ENCODE measurements at places on chromosomes 3 and 15. TPM values are rescaled to one million over a fixed set of nuclear protein-coding genes. Genes with fewer than 3 reads are reported as not detected.
A peak's percentile ranks its signal among the peaks of the same experiment; 100 is the strongest.

CHL1 gene
- 5.0 TPM for total RNA-seq

CCR3 gene
- not detected for total RNA-seq

LRRIQ4 gene
- total RNA-seq: not detected

ADGRG7 gene
- total RNA-seq: not detected

CLSTN2 gene
- total RNA-seq: 17.9 TPM

VPS18 gene
- total RNA-seq: 41.7 TPM

PTPN23 gene
- 20.2 TPM for total RNA-seq

TIMP4 gene
- total RNA-seq: 35.3 TPM

REC114 gene
- not detected for total RNA-seq

SLC15A2 gene
- total RNA-seq: 3.5 TPM

PRSS50 gene
- total RNA-seq: 1.7 TPM

CFAP161 gene
- 0.56 TPM for total RNA-seq

GUCA1C gene
- total RNA-seq: not detected

GOLGA8G gene
- not detected for total RNA-seq

DNA sequence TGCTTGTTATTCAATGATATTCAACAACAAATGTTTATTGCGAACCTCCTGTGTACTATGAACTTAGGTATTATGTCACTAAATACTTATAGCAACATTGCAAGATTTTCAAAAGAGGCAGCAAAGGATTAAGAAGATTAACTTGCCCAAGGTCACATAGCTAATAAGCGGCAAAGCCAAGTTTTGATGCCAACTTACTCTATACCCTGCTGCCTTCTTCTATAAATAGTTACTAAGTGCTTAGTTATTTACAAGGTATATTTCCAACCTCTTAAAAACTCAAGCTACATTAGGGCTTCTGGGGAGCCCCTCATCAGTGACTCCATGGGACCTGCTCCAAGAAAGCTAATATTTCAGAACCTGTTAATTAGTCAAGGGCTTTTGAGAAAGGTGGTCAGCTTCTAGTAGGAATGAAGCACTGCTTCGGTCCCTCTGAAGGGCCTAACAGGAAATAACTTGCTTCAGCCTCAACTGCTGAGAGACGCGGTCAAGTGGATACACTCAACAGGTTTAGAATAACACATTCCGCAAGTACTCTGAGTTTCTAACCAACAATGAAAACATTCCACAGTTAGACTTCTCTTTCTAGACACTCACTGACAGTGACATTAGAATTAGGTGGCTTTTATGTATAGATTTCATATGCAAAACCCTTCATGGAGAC lies 125.5 kb downstream of the DGKG start:
- peak; percentile 77 for DNase-seq

GRCh38 chr3:101533603-101533968 lies 20.6 kb upstream of the SENP7 start:
- no peak for DNase-seq

DNA sequence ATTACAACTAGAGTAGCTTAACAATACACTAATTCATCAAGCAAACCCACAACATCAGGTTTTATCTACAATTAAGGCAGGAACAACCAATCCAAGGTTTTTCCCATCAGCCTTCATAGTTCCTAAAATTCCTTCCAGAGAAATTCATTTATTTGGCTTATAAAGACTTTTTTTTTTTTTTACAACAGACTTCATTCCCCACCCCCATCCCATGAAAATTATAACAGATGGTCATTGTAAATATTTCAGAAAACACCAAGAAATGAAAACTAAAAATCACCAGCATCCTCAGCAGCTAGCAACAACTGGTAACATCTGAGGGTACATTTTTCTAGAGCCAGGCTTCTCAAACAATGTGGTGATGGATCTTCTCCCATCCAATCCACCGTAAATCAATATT lies 11.0 kb downstream of the SH3BP5 start:
- DNase-seq: no peak

- DNase-seq: no peak
Observed at GRCh38 chr15:93566762-93567161, 477.8 kb upstream of the RGMA start.

GRCh38 chr15:50501815-50502214 lies 44.7 kb downstream of the USP50 start:
- no peak for DNase-seq

GRCh38 chr3:141632779-141633374 lies 105.2 kb upstream of the RNF7 start:
- no peak for DNase-seq

GRCh38 chr15:82874961-82875360 lies 65.5 kb downstream of the WHAMM start:
- no peak for DNase-seq

DNA sequence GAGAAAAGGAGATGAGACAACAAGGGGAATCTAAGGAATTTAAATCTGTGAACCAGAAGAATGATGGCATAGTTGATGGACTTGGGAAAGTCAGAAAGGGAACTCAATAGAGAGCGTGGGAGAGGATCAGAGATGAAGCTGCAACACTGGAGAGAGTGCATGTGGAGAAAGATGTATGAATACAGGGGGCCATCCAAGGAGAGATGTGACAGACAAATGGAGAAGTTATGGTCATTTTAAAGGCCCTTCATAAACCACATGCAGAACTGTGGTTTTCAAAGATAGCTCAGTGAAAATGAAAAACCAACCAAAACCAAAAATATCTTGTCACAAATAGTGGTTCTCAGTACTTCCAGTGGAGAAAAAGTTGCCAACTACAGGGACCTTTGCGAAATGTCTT lies 265.2 kb downstream of the SUCLG2 start:
- no peak for DNase-seq

DNA sequence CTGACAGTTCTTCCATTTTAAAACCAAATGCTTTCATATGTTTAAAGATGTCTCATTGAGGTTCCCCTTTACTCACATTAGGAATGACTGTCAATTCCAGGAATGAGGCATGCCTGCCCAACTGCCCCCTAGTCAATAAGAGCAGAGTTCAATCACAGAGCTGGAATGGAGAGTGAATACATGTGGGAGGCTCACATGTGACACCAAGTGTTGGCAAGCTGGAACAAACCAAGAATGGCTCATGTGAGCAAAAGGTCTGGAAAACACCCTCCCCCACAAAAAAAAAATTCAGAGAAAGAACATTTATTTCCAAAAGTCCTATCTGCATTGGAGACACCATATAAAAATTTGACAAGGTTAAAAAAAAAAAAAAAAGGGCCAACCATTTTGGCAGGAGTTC lies 3.7 kb downstream of the PBRM1 start:
- DNase-seq: peak; percentile 47

GRCh38 chr3:124142389-124142970 lies 150.6 kb upstream of the ROPN1 start:
- DNase-seq: no peak

DNA sequence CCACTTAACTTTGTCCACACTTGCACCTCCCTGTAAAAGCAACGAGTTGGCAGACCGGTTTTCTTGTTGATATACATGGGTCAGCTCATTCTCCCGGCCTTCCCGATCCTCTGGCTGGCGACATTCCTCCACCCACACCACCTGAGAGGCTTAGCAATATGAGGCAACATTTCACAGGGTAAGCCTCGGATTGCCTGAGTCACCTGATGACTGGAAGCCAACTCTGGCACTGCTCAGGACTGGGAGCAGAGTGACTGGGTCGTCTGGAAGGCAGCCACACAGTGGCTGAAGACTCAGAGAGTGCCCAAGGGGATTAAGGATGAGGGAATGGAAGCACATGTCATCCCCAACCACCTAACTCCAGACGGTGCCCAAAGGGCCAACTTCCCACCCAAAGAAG lies 9.8 kb downstream of the HOMER2 start:
- DNase-seq: peak; percentile 97

- peak; percentile 3 for DNase-seq
Observed at GRCh38 chr3:188772886-188773285, 398.9 kb upstream of the TPRG1 start.

GRCh38 chr3:122977746-122978466 lies 49.7 kb downstream of the SEMA5B start:
- DNase-seq: peak; percentile 97

GRCh38 chr3:194772241-194773000 lies 86.7 kb downstream of the FAM43A start:
- no peak for DNase-seq

DNA sequence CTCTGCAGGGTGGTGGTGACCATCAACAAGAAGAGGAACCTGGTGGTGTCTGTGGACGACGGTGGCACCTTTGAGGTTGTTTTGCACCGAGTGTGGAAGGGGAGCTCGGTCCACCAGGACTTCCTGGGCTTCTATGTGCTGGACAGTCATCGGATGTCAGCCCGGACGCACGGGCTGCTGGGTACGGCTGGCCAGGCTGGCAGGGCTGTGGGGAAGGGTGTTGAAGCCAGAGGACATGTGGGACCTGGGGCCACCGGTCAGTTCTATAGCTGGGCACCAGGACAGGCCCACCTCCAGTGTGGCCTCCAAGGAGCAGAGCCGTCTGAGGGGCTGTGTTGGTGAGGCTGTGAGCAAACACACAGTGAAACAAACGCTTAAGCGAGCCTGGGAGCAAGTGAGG lies 3.9 kb upstream of the ITIH3 start:
- no peak for DNase-seq

- no peak for DNase-seq
Observed at GRCh38 chr3:18681818-18682345, 256.7 kb upstream of the SATB1 start.

GRCh38 chr15:71683411-71684274 lies 126.7 kb upstream of the NR2E3 start:
- no peak for DNase-seq

DNA sequence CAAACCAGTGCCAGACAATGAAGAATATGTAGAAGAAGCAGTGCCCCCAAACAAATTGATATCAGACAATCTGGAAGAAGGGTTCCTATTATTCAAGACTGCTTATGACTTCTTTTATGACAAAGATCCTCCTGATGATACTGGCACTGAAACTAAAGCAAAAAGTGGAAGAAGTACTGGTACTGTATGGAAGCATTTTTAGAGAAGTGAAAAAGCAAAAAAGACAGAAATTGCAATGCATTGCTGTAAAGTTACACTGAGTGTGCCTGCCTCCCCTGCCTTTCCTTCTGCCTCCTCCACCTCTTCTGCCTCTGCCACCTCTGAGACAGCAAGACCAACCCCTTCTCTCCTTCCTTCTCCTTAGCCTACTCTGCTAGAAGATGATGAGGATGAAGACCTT lies 167.6 kb downstream of the PLCL2 start:
- DNase-seq: no peak

- DNase-seq: no peak
Observed at GRCh38 chr3:151256749-151257148, 21.6 kb downstream of the P2RY14 start.

- no peak for DNase-seq
Observed at GRCh38 chr3:128166971-128167453, 13.7 kb downstream of the EEFSEC start.

DNA sequence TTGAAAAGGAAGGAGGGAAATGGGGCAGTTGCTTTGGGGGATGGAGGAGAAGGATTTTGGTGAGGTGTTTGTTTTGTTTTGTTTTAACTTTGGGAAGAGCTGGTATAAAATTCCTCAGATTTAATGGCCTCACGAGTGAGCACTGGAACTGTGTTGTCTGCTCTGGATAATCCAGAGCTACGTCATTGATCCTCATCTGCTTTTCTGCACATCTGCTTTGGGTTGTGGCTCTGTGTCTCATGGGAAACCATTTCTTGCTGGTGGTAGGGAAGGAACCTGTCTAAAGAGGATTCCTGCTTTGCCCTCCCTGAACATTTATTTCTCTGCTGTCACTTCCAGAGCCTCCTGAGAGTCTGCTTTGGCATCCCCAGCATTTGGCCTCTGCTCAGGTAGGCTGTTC lies 3.1 kb downstream of the SNRK start:
- no peak for DNase-seq

- no peak for DNase-seq
Observed at GRCh38 chr3:112366522-112366921, 33.6 kb downstream of the CD200 start.

DNA sequence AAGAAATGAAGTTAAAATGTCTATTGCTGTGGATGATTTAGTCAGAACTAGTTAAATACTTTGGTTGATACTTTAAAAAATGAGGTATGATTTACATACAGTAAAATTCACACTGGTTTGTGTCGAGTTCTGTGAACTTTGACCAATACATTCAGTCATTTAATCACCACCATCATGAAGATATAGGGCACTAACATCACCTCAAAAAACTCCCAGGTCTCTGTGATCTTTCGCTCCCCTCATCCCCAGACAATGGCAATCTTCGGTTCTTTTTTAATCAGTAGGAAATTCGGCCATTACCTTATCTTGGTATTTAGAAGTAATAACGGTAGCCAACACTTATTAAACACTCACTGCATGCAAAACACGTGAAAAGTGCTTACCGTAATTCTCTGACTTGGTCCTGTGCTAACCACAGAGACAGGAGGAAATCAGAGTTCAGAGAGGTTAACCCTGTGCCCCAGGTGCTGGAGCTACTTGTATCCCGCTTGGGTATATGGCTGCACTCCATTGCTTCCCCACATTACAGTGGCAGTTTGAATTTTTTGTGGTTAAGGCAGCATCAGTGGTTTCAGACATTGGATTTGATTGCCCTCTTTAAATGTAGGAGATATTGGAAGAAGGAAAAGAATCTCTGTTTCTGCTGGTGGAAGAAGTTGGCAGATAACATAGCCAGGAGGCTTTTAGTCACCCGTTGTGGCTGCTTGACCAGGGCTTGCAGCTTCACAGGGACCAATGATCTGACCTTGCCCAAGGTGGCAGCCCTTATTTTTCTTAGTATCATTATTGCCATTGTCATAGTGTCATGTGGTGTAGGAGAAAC lies 4.2 kb downstream of the PLCL2 start:
- DNase-seq: no peak

DNA sequence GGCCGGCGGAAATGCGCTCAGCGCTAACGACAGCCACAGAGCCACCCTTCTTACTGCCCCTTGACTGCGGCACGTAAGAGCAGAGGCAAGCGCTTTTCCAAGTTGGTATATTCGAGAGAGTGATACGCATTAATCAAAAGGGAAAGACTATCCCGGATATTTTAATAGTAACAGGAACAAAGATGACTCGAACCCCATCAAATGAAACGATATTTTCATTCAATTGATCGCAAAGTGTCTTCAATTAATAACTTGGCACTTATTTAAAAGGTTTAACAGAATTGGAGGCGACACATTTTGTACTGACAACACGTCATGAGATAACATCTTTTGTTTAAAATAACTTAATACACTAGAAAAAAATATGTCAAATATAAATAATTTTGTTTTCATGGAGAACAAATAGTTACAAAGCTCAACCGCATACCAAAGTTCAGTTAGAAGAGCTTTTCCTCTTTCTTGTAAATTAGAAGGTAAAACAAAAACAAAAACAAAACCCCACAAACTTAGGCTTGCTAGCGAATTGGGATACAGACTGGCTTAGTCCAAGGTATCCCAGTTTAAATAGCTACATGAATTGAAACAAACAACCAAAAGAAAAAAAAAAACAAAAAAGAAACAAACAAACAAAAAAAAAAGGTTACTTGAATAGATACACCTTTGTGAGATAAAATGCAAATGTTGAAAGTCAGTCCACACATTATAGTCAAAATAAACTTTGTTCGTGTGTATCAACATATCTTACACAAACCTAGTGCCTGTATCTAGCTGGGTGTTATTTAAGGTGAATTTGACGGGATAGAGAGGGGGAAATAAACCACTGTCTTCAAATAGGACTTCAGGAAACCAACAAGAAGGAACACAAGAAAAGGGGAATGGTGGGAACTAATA lies 10.2 kb downstream of the SHOX2 start:
- no peak for DNase-seq

Data from thyroid gland (tissue), 4 donors.